Activated CD8-positive, alpha-beta T cell treated with anti-CD3 and anti-CD28 coated beads for 36 hours (primary cell): ENCODE measurements at places on chromosomes 6 and 20. TPM values are rescaled to one million over a fixed set of nuclear protein-coding genes. Genes with fewer than 3 reads are reported as not detected.

GRCh38 chr6:114063956-114064355 is 93.0 kb upstream of the HDAC2 start:
- no peak for DNase-seq

DNA sequence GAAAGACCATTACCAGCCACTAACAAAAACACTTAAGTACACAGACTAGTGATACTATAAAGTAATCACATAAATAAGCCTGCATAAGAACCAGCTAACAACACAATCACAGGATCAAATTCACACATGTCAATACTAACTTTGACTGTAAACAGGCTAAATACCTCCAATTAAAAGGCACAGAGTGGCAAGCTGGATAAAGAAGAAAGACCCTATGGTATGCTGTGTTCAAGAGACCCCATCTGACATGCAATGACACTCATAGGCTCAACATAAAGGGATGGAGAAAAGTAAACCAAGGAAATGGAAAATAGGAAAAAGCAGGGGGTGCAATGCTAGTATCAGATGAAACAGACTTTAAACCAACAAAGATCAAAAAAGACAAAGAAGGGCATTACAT is 631.8 kb upstream of the NOX3 start:
- no peak for DNase-seq

- DNase-seq: no peak
Observed at GRCh38 chr6:74491844-74492374, 713.9 kb downstream of the COL12A1 start.

DNA sequence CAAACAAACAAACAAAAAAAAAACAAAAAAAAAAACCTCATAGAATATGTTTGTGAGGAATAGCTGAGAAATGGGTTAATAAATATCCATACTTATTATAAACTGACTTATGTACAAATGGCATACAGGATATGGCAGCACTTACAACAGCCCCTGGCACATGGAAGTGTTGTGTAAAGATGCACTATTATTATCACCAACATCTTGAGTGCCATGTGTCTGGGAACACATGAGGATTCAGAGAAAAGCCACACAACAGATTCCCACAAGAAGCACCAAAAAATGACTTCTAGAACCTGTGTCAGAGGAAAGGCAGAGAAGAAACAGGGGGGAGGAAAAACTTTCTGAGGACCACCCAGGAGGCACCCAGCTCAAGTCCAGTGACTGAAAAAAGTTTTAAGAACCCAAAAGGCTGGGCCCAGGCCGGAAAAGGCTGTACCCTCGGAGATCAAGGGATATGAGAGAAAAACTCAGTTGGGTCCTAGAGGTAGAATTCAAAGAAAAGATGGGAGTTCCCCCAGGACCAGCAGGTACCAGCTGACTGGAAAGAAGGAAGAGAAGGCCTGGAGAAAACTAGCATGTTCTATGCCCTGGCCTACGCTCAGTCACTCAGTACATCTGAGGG is 9.4 kb upstream of the TAF8 start:
- DNase-seq: peak; percentile 56

DNA sequence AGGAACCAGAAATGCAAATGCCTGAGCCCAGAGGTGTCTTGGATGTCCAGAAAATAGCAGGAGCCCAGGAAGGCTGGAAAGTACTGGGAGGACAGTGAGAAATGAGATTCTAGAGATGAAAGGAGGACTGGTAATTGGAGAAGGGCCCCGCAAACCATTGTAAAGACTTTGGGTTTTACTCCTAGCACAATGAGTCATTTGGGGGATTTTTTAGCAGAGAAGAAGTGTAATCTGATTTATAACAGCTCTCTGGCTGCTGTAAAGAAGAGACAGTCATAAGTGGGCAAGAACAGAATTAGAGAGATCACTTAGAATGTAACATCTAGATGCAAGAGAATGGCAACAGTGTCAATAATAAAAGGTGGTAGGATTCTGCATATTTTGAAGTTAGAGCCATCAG is 40.2 kb downstream of the SLC35F1 start:
- DNase-seq: no peak

GRCh38 chr6:84061174-84061573 is 27.6 kb downstream of the MRAP2 start:
- no peak for DNase-seq

GRCh38 chr20:1942061-1942460 is 46.9 kb downstream of the SIRPA start:
- DNase-seq: no peak

Gene TSPYL4
- total RNA-seq: 11.8 TPM

- no peak for DNase-seq
Observed at GRCh38 chr6:88380618-88381288, 214.6 kb upstream of the CNR1 start.

DNA sequence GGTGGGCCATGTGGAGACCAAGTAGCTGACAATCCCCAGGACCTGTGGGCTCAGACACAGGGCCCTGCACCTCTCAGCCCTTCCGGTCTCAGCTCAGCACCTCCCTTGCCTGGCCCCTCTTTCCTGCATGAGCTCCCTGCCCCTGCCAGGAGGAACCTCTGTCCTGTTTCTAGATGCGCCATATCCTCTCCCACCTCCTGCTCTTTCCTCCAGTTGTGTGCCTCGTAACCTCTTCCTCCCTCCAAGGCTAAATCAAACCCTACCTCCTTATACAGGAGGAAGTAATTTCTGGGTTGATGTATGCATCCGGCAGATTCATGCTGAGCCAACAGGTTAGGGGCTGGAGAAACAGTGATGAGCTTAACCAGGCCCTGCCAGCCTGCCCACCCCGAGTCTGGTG is 30.9 kb downstream of the ITPR3 start:
- DNase-seq: no peak

DNA sequence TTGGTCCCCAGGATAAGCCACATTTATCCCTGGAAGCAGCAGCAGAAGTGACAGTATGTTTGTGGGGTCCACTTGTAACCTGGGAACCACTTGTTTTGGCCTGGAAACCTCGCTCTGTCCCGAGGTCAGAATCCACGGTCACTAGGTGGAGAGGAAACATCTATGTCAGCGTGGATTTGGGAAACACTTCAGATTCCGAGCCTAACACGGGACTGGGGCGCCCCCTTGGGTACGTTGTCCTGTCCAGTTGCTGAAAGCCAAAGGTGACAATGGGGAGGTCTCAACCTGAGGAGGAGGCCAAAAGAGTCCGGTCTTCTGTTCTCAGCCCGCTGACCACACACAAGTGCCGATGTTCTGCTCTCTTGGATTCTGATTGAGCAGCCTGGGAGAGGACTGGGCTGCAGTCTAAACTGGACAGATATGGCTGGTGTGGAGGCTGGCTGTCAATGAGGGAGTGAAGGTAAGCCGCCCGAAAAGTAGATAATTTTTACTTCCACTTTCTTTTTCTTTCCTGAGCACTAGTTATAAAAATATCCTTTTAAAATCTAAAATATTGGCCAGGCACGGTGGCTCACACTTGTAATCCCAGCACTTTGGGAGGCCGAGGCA is 4.9 kb upstream of the ZFP57 start:
- no peak for DNase-seq

GRCh38 chr6:105681061-105681460 is 278.2 kb upstream of the PREP start:
- no peak for DNase-seq

Gene TMEM170B
- 1.8 TPM for total RNA-seq

- DNase-seq: no peak
Observed at GRCh38 chr20:10520528-10520927, 85.4 kb downstream of the SLX4IP start.

DNA sequence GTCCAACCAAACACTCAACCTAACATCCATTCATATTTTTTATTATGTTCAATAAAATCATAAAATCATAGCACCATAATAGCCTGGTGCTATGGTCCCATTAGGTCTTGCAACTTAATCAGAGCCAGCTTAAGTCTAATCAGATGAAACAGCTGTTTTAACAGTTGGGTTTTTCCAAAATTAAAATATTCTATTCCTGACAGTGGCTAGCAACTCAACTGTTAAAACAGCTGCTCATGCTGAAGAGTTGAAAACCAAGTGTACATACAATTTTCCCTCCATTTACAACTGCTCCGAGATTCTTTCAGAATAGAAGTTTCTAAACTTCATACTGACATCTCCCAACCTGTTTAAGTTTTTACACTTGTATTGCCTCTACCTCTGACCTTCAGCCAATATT is 89.5 kb downstream of the UBE3D start:
- no peak for DNase-seq

Gene LY6G5C
- total RNA-seq: 2.3 TPM

Gene GPR6
- total RNA-seq: not detected

- peak; percentile 94 for DNase-seq
Observed at GRCh38 chr6:13427801-13428582, 59.4 kb downstream of the GFOD1 start.

DNA sequence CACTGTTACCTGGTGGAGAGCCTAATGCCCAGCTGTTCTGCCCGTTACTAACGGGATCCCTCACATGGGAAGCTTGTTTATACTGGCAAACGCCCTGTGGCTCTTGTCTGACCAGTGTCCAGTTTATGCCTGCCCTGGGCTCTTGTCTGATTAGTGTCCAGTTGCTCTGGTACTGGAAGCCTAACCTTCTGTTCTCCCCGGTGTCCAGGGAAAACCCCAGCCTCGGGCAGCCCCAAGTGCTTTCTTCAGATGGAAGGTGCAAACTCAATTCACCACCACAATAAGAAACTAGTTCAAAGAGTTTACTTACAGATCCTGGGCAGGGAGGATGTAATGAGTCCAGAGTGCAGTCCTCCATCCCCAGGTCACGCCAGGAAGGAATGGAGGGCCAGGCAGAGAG is 148.4 kb downstream of the TBXT start:
- no peak for DNase-seq

DNA sequence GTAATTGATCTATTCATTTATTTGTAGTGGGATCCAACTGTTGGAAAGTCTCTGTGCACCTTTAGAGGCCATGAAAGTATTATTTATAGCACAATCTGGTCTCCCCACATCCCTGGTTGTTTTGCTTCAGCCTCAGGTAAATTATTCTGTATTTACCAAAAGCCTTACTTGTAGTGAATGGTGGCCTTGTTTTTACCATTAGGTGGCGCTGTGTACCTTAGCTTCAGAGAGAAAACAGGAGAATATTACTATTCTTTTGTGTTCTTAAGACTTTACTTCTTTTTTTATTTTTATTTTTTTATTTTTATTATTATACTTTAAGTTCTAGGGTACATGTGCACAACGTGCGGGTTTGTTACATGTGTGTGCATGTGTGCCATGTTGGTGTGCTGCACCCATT is 23.7 kb downstream of the PEX7 start:
- peak; percentile 63 for DNase-seq

DNA sequence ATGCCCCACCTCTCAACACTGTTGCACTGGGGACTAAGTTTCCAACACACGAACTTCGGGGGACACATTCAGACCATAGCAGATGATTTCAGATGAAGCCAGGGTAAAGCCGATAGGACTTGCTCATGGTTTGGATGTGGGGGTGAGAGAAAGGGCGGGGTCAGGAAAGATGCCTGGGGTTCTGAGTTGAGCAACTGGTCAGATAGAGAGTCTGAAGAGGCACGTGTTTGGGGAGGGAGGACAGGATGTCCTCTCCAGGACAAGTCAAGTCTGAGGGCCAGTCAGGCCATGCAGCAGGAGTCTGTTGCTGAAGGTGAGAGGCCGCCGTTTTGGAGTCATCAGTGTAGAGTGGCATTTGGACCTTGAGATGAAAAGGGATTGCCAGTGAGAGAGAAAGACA is 197.9 kb upstream of the SNX9 start:
- no peak for DNase-seq

GRCh38 chr6:37980222-37980595 is 160.7 kb downstream of the ZFAND3 start:
- DNase-seq: no peak

GRCh38 chr20:17558154-17558940 is 11.5 kb upstream of the DSTN start:
- peak; percentile 39 for DNase-seq

DNA sequence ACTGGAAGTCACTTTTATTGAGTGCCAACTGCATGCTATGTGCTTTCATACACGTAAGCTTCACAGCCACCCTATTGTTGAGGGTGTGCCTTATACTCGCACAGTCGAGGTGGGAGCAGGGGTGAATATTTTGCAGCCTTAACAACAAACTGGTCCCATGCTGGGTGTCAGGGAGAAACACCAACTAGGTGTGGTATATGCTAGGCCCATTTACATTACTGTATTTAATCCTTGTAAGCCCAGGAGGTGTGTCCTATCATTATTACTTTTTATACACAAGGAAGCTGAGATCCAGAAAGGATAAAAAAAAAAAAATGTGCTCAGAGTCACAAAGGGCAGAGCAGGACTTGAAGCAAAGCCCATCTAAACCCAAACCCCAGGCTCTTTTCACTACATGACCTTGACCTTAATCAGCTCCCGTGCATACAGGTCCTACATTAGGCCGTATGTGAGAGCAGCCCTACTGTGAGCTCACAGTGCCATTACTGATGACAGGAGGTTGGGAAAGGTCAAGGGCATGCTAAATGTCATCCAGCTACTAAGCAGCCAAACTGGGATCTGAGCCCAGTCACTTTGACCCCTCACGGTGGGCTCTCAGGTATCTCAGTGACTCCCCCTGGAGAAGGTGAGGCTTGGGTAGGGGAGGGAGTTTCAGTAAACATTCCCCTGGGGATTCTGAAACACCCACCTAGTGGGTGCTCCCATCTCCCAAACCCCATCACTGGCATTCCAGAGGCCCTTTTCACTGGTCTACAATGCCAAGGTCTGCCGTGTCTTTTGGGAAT is 61.7 kb downstream of the BFSP1 start:
- no peak for DNase-seq

DNA sequence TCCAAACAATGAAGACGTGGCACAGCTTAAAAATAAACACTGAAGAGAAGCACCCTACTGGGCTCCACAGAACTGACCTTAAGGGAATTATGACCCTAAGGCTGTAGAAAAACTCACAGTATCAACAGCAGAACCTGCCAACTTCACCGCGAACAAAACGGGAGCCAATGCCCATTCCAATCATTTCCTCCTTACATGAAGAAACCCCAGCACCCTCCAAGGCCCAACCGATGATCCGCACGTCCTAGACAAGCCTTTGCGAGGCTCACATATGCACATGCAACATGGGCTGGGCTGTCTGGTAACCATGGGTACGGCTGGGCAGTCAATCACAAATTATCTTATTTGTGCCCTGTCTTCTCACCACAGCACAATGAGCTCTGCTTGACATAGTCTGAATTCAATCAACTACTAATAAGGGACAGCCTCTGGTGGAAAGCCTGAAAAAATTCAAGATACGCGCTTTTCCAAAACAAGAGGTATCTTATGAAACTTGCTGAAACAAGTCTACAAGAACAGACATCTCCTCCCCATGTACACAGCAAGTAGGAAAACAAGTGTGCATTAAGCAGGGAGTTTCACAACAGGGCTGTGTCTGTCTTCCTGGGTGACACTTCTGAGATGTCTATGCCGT is 1.7 kb downstream of the DIDO1 start:
- DNase-seq: peak; percentile 48

- no peak for DNase-seq
Observed at GRCh38 chr6:170440437-170440836, 112.7 kb downstream of the PSMB1 start.
